Peyer's patch (tissue), 4 donors: ENCODE measurements at places on chromosomes 4 and X.

DNA sequence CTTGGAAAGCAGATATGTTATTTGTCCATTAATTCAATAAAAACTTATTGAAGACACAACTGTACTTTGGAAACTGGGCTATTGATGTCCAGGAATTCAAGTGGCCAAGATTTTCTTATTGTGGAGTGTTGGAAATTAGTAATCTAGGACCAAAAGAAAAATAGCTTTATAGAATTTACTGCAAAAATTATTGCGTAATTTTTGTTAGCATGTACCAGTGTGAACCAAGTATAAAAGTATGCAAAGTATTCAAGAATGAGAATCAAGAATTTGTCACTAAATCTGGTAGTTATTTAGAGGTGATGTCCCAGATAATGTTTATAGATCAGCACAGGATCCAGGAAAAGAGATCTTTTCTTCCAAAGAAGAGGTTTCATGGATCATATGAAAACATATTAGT lies 468.9 kb upstream of the CTSO start:
- DNase-seq: no peak

- DNase-seq: no peak
These were observed 146.2 kb upstream of the TLL1 start for GRCh38 chr4:165726831-165727230.

DNA sequence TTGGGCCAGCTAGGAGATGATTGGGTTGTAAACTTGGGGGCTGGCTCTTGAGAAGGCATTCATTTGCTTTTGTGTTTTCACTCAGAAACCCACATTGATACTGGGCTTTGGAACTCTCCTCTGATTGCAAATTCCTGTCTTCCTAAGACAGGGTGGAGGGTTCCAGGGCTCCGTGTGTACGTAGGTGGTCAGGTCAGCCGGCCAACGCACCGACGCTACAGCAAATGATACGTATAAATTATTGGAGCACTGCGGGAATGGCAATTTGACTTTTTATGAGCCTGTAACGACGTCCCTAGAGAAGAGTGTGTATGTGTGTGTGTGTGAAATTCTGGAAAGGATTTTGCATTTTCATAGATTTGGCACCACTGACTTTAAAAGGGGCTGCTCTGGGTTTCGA lies 236.9 kb downstream of the SHOX start:
- DNase-seq: no peak

DNA sequence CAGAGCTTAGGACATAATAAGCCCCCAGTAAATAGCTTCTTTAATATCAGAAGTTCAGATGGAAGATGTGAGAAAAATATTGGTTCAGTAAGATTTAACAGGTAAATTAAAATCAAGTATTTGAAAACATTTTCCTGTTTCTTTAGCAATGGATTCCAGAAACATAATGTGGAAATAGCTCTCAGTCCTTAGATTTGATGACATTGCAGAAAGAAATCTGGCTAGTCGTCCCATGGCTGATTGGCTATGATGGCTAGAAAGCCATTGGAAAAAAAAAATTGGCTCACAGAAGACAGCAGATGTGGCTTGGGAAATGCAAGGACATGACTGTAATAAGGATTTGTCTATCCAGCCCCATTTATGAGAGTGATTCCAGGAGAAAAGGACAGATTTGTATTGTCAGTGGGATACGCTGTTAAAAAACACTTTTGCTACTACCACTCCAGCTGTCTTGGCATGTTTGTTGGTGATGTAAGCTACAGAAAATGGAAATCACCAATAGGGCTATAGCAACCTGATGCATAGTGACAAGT lies 78.3 kb downstream of the AR start:
- no peak for DNase-seq

DNA sequence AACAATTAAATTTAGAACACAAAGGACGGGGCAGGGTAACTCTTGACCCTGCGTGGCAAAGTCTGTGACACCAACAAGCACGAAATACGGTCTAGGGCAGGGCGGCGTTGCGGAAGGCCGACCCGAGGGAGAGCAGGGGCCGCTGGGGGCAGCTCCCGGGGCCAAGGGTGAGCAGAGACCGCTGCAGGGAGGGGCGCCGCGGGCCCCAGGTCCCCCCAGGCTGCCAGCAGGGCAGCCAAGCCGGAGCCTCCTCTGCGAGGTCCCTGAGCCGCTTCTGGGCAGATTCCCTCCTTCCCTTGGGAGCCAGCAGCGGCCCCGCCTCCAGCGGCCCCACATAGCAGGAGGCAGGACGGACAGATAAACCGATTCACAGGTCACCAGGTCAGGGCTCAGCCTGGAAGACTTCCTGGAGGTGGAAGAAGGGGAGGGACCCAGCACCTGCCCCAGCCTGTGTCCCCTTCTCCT lies 90.2 kb downstream of the FAM53A start:
- no peak for DNase-seq

- DNase-seq: no peak
These were observed 6.1 kb upstream of the SRPK3 start for GRCh38 chrX:153774576-153775292.

- DNase-seq: no peak
These were observed 94.7 kb upstream of the PUDP start for GRCh38 chrX:7242613-7243012.

GRCh38 chr4:8910100-8910821 lies 38.6 kb upstream of the HMX1 start:
- no peak for DNase-seq

DNA sequence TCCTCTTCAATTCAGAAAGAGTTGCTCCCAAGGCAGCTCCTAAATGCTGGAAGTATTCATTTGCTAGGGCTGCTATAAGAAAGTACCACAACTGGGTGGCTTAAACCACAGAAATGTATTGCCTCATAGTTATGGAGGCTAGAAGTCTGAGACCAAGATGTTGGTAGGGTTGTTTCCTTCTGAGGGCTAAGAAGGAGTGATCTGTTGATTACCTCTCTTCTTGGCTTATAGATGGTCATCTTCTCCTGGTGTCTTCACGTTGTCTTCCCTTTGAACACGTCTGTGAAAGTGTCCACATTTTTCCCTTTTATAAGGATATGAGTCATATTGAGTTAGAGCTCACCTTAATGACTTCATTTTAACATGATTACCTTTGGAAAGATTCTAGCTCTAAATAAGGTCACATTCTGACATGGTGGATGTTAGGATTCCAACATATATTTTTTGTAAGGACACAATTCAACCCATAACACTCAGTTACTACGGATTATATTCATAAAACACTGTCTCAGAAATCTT lies 266.3 kb downstream of the SPATA18 start:
- no peak for DNase-seq

- no peak for DNase-seq
These were observed 464.1 kb downstream of the IDS start for GRCh38 chrX:149040873-149041535.

DNA sequence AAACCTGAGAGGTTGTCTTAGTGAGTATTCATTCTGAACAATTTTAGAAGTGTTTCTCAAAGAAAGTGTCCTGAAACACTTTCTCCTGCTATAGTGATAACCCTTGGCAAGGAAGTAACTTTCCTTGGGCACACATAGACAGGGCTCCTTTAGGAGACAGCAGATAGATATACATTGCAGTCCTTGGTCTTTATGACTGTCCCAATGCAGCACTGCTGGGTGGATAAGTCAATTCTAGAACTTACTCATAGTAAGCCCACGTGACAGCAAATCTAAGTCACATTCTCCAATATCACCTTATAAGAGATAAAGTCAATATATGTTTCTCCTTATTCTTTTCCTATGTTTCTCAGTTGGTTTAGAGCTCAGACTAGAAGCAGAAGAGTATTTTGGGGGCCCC lies 46.7 kb downstream of the GPRASP3 start:
- DNase-seq: no peak

DNA sequence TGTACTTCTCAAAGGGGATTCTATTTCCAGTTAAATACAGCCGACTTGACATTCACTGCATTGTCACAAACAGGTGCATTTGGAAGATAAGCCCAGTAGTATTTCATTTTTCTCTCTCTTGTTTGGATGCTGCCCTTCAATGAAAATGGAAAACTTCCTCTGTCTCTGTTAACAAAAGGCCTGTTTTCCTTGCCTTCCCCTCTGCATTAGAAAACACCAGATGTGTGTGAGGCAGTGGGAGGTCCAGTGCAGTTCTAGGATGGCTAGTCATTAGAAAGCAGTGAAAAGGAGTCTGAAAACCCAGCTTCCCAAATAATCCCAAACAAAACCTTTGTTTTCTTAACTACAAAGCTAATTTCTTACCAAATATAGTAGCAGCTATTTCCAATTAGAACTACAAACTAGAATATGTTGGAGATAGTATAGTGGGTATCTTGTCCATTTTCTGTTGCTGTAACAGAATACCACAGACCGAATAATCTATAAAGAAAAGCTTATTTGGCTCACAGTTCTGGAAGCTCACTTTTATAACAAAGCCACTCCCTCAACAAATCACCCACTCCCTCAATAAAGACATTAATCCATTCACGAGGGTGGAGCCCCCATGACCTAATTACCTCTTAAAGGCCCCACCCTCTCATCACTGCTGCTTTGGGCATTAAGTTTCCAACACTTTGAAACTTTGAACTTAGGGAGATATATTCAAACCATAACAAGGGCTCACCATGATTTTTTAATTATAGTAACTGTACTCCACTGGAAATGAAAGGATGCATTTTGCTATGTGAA lies 452.1 kb upstream of the RPS6KA3 start:
- DNase-seq: no peak

DNA sequence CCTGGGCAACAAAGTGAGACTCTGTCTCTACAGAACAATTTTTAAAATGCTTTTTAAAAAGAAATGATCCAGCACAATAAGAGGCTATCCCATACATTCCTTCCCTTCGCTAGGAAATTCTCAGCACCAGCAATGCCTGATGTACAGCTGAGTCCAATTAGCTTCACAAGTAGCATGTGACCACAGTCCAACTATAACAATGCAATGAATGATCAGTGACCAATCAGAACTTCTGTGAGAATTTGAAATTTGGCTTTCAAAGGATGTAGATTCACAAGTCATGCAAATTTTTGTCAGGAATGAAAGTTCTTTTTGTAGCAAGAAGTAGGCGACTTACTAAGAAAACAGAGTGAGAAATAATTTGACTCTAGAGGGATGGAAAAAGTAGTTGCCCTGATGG lies 278.5 kb upstream of the UGT8 start:
- DNase-seq: no peak

DNA sequence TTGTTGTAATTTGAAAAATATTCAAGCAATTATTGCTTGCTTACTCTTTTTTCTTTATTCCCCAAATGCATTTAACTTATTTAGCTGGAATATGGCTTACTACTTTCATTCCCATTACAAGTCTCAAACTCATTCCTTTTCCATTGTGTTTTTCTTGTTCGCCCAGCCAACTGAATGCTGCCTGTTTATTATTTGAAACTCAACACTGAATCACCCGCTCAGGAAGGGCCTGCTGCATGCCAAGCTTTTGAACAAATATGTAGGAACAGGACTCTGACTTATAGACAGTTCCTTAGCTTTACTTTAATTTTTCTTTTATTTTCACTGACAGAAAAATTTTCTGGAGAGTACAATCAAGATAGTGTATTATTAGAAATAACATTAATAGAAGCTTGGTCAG lies 12.9 kb downstream of the PCDH18 start:
- no peak for DNase-seq

- DNase-seq: peak; percentile 80
These were observed 43.7 kb upstream of the TMSB15B start for GRCh38 chrX:103918571-103919269.

GRCh38 chr4:8276358-8277240 lies 7.0 kb downstream of the HTRA3 start:
- DNase-seq: no peak

DNA sequence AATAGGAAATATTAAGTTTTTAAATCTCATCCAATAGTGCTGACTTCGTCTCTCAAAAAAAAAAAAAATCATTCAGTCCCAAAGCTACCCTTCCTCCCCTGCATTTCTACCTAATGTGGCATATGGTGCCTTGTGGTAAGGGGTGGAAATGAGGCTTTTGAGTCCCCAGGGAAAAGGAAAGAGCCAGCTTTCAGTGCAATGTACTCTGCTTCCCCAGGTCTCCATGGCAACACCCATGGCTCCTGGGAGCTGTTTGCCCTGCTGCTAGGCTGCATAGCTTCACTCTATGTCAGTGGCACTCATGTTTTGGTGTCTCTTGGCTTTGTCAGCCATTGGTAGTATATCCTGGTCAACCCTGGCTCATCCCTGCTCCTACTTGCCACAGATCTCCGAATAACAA lies 175.9 kb downstream of the SLC39A8 start:
- DNase-seq: no peak

- no peak for DNase-seq
These were observed 82.0 kb downstream of the CRMP1 start for GRCh38 chr4:5810770-5811430.

DNA sequence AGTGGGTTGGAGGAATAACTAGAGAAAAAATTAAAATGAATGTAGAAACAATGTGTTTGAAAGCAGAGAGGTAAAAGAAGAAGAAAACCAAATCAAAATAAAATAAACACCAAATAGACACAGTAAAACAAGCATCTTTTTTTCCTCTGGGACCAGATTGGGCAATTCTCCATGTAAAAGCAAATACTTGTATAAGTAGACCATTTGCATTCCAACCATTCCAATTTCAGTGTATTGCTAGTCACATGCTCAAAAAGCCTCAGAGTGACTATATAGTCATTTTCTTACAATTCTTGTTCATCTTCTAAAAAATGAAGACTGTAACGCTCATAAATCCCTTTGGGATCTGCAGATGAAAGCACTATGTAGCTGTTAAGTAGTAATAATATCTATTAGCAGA lies 969.5 kb downstream of the PCDH18 start:
- DNase-seq: no peak

- no peak for DNase-seq
These were observed 102.6 kb upstream of the PDE5A start for GRCh38 chr4:119731146-119731742.

GRCh38 chr4:102757681-102758080 lies 3.1 kb downstream of the MANBA start:
- DNase-seq: no peak

GRCh38 chrX:23926015-23926414 lies 18.2 kb downstream of the CXorf58 start:
- DNase-seq: no peak

DNA sequence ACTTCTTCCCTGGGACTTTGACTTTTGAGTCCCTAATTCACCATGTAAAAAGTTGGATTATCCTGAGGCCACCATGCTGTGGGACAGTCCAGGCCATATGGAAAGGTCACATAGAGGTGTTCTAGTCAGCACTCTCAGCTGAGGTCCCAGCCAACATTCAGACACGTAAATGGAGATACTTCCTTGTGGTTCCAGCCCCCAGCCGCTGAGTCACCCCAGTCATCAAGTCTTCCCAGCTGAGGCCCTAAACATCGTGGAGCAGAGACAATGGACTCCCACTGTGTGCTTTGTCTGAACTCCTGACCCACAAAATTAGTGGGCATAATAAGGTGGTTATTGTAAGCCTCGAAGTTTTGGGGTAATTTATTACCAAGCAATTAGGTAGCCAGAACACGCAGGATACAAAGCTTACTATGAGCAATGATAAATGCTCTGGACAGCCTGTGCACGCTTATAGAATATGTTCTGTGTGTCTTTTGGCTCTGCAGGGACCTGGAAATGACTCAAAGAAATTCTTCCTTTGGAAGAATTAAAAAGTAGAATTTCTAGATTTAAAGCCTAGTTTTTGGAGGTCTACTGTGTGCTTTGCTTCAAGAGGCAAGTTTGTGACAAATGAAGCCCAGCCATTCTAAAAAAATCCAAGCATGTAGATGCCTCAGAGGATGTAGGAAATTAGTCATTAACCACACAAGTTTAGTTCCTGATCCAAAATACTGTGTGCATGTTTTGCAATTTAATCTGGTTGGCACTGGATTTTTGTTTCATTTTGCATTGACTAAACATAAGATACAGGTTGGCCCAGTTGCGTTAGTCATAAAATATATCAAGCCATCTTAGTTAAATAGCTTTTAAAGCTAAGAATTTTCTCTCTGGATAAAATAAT lies 33.2 kb upstream of the SLC9A7 start:
- DNase-seq: peak; percentile 49

GRCh38 chrX:8043121-8043520 lies 115.9 kb upstream of the PNPLA4 start:
- no peak for DNase-seq
